ENCODE measurements at places on chromosomes 7 and 10.
A peak's percentile ranks its signal among the peaks of the same experiment; 100 is the strongest.

DNA sequence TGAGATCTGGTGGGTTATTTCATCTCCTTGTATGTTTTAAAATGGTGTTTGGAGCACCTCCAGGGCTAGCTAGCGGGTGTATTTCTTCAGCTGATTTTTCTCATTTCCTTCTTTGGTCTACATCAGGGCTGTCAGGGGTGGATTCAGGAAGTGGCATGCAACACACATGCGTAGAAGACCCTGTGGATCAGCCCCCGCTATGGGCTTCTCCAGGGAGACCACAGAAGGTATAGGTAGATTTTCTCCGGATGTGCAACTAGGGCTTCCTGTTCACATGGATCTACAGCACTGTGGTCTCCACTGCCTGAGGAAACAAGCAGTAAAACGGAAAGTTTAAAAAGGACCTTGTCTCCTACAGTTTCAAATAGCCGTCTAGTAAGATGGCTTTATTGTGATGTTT lies 10.4 kb downstream of the NUB1 start:
- DNase-seq, result peak; percentile 85

GRCh38 chr10:92316610-92317009 lies 25.6 kb downstream of the MARCHF5 start:
- no peak for DNase-seq

- DNase-seq, result no peak
Observed at GRCh38 chr10:107614939-107615685, 450.6 kb upstream of the SORCS1 start.

DNA sequence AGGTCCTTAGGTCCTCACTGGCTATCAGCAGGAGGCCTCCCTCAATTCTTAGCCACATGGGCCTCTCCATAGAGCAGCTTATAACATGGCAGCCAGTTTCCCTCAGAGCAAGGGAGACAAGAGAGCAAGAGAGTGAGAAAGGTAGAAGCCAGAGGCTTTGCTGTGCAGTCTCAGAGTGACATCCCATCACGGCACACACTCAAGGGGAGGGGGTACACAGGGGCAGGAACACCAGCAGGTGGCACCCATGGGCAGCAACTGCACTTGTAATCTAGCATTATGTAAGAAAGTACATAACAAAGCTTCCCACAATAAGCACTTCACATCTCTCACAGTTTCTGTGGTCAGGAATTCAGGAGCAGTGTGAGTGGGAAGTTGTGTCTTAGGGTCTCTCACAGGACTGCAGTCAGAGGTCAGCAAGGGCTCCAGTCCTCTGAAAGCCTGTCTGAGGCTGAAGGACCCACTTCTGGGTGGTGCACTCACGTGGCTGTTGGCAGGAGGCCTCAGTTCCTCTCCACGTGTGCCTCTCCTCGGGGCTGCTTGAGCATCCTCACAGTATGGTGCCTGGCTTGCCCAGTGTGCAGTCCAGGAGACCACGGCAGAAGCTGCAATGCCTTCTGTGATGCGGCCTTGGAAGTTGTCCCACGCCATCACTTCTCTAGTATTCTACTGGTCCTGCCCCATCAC lies 159.4 kb downstream of the OAT start:
- peak; percentile 5 for DNase-seq

- DNase-seq, result peak; percentile 66
Observed at GRCh38 chr10:80684259-80684658, 146.6 kb downstream of the SH2D4B start.

GRCh38 chr10:115003396-115003795 lies 65.4 kb downstream of the TRUB1 start:
- no peak for DNase-seq

DNA sequence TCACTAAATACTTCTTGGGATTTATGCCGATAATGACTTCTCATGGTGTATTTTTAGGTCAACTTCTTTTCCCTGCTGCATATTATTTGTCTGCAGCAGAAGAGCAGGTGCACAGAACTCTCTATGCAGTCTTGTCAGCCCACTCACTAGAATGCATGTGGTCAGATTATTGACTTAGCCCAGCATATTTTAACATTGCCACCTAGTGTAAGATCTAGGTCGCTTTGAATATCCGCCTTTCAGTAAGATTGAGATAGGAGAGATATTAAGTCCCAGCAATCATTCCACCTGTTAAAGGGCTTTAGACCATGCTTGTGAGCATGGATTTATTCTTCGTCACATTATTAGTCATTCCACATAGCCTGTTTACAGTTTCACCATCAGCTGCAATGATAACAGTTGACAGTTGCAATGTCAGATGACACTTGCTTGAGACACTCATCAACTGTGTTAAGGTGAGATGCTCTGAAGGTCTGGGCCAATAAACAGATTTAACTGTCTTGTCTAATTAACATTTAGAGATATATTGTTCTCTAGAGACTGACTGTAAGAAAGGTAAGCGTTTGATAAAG lies 491.7 kb downstream of the ARL4A start:
- DNase-seq, result no peak

GRCh38 chr10:52768001-52768532 lies 4.5 kb downstream of the MBL2 start:
- DNase-seq, result no peak

DNA sequence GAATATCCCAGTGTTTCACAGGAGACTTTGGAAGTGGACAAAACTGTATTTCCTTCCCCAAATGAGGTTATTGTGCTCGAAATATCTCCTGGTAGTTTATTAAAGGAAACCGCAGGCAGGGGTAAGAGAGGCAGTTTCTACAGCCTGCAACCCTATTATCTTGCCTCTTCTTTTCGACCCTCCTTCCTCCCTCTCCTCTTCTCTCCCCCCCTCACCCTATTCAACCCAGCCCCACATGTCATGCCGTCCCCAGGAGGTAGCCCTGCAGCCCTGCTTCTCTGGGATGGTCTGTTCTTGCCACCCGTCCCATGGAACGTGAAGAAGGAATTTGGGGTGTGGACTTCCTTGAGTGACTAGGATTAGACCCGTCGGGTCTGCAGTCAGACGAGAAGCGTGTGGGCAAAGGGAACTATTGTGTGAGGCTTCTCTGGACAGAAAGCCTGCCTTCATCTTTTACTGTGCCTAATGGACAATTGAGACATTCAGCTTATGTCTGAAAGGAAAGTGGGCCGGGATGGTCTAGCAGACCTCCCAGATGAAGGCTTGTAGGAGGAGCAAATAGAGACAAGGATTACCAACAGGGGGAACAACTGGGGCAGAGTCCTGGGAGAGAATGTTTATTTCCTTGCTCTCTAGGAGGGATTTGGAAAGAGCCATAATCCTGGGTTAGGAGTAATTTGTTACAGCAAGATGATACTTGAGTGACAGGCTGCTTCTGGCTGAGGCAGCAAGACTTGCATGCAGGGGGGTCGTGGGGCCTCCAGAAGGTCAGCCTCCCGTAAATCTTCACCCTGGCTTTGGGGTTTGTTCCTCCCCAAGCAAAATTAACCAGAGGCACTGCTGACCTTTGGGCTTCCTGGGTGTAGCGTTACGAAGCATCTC lies 77.8 kb downstream of the TCF7L2 start:
- no peak for DNase-seq

GRCh38 chr10:79106256-79107050 lies 37.7 kb downstream of the ZMIZ1 start:
- DNase-seq, result no peak

- DNase-seq, result no peak
Observed at GRCh38 chr10:77824908-77825307, 101.6 kb downstream of the DLG5 start.

DNA sequence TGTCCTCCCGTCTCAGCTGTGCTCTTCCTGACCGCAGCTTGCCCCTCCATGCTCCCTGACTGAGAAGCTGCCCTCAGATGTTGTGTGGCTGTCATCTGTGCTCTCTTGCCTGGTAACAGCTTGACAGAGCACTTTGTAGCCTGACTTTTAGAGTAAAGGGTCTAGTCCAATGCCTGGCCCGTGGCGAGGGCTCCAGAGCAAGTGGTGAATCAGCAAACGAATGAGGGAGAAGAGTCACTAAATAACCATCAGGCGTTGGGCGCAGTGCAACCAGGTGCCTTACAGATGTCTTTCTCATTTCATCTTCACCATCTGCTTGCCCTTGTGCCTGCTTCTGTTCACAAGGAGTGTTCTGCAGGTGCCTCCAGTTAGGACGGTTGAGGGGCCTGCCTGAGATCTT lies 45.6 kb downstream of the MKI67 start:
- no peak for DNase-seq

GRCh38 chr7:71377469-71377868 lies 245.5 kb downstream of the GALNT17 start:
- DNase-seq, result no peak

DNA sequence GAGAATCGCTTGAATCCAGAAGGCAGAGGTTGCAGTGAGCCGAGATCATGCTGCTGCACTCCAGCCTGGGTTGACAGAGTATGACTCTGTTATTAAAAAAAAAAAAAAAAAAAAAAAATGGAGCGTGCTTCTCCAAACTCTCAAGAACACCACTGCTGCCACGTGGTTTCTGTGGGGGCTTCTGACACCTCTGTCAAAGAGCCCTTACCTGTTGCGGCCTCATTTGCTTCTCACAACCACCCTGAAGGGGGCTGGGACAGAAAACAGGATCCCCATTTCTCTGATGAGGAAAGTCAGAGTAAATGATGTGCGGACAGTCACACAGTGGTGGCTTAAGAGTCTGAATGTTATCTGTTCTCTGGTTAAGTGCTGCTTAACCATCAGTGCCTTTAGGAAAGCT lies 95.3 kb downstream of the RNF216 start:
- no peak for DNase-seq
